Calu3 (cell line): ENCODE measurements at places on chromosomes 1 and 21. TPM values are rescaled to one million over a fixed set of nuclear protein-coding genes. Genes with fewer than 3 reads are reported as not detected.
A peak's percentile ranks its signal among the peaks of the same experiment; 100 is the strongest.

The NID1 gene
- total RNA-seq: 4.4 and 8.6 TPM in 2 replicates

DNA sequence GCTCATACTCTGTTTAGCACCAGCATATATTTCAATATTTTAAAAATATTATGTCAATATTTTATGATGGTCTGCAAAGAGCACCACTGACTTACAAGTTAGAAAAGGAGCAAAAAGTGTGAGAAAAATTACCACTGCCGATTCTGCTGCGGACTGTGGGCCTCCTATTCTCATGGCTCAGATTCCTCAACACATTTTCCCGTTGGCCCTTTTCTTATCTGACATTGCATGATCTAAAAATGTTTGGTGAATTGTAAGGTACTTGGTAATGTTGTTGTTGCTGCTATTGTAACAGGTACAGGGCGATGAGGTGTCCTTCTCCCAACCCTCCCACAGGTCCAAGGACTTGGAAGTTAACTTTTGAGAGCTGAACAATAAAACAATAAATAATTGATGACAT lies 737 bp downstream of the C1orf162 start:
- DNase-seq: no peak

GRCh38 chr1:179743679-179744400 lies 749 bp downstream of the FAM163A start:
- DNase-seq: peak; percentile 6

DNA sequence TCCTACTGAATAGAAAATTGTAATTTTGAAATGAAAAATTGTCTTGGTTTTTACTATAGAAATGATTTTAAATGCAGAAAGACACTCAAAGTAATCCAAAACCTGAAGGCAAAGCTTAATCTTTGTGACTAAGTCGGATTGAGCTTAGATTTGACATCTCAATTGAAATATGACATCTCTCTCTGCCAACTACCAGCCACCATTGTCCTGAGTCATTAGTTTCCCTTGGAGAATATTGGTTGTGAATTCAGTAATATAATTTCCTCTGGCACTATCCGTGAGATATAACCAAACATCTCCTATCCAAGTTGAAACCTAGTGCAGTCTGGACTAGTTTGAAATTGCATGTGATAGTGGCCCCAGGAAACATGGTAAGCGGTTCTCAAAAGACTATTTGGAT lies 37.1 kb downstream of the PLA2G4A start:
- no peak for DNase-seq

GRCh38 chr21:45644041-45644906 lies 749 bp downstream of the PCBP3 start:
- no peak for DNase-seq
